ENCODE measurements at places on chromosomes 7 and 10.

DNA sequence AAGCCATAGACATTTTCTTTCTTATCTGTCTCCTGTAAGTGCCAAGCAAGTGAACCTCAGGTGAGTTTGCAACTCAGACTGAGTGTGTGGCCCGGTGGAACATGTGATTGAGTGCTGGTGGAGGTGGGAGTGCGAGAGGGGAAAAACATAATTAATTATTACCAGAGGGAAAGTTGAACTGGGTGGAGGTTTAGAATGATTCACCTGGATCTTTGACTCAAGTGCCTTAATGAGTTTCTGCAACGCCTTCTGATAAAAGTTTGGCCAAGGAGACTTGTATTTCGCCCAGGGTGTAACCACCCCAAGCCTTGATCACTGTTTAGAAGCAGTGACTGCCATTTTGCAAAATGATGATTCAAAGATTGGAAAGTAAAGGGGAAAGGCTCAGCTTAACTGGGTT lies 513.9 kb downstream of the GATA3 start:
- no peak for DNase-seq

DNA sequence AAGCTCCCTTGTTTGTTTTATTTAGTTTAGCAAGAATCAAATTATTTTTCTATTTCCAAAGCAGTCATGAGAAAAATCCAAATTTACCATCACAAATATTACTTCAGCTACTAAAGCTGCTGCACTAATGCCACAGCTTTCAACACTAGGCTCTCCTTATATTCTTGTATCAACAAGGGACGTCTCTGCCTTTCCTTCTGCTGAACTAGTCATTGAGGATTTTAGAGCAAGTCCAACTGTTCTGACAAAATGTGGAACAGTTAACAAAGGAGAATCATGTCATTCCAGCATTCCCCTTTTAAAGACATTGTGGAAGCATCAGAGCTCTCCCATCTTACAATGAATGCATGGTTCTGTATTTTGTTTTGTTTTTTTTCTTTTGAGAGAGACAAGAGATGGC lies 28.6 kb downstream of the FAM13C start:
- no peak for DNase-seq

DNA sequence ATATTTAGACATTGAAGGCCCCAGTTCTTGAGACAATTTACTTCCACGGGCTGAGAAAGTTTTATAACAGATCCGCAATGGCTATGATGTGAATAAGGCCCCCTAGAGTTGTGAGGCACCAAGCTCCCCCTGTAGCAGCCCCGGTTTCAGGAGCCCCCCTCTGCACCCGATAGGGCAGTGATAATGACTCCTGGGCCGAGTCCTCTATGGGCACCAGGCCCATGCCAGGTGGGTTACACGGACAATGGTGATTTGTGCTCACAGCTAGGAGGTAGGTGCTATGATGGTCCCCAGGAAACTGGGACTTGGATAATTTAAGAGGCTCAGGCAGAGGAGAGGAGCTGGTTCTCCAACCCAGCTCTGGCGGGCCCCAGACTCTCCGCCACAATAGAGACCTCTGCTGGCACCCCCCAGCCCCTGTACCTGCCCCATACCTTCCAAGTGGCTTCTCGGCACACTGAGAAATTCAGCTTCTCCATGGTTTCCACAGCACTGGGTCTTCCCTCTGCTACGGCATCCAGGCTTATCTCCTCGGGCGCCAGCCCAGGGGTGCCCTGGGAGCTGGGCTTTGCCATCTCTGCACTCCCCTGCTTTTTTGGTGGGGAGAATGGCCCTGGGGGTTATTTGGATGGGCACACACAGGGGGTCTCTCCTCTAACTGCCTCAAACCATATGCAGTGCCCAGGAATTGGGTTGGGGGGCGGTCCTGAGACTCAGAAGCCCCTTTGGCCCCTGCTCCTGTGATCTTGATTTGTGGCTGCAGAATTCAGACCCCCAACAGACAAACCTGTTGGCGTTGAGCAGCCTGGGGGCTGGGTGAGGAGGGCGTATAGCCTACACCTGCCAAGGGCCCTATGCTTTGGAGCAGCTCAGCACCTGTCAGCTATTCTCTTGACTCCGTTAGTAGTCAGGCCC lies 12.2 kb upstream of the KCP start:
- no peak for DNase-seq

DNA sequence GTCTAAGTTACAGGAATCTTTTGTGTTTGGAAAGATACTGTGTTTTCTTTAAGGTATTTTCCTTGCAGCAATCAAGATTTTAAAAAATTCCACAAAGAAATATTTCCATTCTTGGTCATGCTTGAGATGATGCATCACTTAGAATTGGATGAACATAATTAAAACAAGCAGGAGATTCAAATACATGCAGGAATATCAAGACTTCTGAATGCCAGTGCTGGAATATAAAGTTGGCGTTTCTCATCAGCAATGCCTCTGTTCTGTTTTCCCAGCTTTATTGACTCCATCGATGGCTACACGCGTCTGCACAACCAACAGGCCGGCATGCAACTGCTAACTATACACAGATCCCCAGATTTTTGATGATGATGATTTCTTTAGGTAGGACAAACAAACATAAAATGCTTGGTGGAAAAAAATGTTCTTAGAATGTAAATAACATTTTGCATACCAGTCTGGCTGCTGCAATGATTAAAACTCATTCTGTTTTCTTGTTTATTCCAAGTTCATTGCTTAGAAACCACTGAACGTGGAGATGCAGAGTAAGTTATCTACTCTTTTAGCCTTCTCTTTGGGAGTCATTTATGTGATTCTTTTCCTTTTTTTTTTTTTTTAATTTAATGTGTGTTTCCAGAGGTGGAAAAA lies 91.3 kb upstream of the FAM171A1 start:
- DNase-seq = no peak

DNA sequence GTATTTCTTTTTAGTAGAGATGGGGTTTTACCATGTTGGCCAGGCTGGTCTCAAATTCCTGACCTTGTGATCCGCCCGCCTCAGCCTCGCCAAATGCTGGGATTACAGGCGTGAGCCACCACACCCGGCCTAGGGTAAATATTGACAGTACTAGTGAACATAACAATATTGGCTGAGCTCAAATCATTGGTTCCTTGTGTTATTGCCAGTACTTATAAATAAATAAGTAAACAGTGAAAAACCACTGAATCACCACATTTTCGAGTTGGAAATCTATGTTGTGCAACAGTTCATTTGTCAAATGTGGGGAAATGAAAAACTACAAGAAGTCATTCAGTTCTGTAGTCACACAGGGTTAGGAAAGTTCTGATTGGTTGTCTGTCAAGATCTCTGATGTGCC lies 15.8 kb downstream of the RPP30 start:
- no peak for DNase-seq

DNA sequence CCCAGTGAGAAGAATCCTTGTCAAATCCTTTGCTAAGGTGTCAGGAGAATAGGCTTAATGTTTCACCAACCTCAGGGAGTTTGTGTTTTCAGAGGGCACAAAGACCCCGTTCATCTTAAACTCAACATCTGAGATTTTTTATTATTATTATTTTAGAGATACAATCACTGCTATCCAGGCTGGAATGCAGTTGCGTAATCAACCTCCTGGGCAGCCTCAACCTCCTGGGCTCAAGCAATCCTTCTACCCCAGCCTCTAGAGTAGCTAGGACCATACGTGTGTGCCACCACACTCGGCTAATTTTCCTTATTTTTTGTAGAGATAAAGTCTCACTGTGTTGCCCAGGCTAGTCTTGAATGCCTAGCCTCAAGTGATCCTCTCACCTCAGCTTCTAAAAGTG lies 599.2 kb downstream of the KCNMA1 start:
- no peak for DNase-seq
